ENCODE measurements at places on chromosomes 1 and 21.

GRCh38 chr1:89939059-89939570 is 55.8 kb upstream of the ZNF326 start:
- no peak for DNase-seq

GRCh38 chr1:168887381-168887780 is 158.4 kb upstream of the DPT start:
- no peak for DNase-seq

- no peak for DNase-seq
Observed at GRCh38 chr21:32413697-32414578, 1.4 kb downstream of the EVA1C start.

GRCh38 chr1:30028939-30029338 is 694.4 kb downstream of the MATN1 start:
- no peak for DNase-seq

DNA sequence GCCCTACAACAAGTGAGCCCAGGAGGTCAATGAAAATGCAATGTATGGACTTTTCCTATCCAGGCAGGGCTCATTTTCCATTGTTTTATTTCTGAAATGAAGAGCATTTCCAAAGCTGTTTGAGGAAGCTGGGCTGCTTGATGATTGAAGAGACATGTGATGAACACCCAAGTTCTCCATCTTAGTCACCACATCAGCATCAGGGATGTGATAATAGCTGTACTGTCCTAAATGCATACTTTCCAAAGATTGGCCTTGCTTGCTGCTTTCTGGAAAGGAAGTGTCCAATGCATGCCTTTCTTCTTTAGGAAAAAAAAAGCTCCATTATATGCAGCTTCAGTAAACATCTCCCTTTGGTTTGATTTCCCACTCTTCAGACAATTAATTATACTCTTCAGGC is 425.9 kb upstream of the RUNX1 start:
- no peak for DNase-seq

DNA sequence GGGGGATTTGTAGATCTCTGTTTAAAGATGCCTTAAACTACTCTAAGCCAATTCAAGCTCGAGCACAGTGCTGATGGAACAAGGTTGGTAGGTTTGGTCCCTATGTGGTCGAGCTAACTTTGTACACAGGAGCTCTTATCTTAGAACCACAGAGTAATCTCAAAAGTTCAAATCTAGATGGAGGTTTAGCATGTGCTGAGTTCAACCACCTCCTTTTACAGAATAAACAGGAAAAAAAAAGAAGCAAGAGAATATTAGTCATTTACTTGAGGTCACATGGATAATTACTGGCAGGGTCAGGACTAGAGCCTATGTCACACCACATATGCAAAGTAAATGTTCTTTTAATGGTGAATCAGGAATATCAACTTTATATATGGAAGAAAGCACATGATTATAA is 86.2 kb downstream of the DTL start:
- no peak for DNase-seq

DNA sequence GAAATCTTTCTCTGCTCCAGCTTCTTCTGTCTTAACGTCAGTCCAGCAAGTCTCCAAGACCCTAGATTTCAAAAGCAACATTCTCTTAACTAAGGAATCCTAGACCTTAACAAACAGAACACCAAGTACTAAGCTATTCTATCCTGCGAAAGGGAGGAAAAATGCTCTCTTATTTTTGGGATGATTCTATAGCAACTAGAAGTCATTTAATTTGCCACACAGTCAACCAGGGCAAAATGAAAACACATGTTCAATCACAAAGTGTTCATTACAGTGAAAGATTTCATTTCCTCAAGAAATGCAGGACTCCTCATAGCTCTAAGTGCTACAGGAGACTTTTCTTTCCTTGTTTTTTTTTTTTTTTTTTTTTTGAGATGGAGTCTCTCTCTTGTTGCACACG is 36.2 kb upstream of the DOCK7 start:
- DNase-seq, result no peak

GRCh38 chr1:211292411-211292810 is 33.2 kb downstream of the RCOR3 start:
- DNase-seq, result no peak

- DNase-seq, result no peak
Observed at GRCh38 chr21:41894922-41895557, 15.9 kb upstream of the PRDM15 start.

GRCh38 chr21:38223893-38224540 is 32.8 kb upstream of the KCNJ15 start:
- DNase-seq, result no peak

- DNase-seq, result no peak
Observed at GRCh38 chr1:236736761-236737160, 50.5 kb downstream of the ACTN2 start.

GRCh38 chr1:245860657-245861544 is 646.2 kb downstream of the SMYD3 start:
- no peak for DNase-seq

DNA sequence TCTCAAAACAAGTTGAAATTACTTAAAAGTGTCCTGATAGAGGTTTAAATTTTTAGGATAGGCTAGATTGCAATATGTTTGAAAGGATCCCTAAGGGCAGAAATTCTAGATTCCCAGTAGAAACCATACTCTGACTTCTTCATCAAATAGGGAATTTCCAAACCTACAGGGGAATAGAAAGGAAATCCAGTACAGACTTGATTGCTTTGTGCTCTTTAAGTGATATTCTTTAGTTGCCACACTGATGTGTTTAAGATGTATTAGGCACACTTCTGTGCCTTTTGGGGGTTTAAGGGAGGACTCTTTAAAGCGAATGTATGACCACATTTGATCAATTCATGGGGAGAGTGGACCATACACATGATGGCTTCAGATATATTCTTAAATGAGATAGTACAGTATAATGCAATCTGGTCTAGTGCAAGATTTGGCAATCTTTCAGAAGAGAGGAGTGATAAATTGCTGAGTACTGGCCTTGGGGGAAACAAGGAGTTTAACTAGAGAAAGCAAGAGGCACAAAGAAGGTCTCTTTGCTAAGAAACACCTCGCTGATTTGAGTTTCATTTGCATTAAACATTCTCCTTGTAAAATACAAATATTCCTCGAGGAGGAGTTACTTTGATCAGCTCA is 268.8 kb upstream of the NR5A2 start:
- no peak for DNase-seq

- DNase-seq, result no peak
Observed at GRCh38 chr1:171800342-171800741, 18.9 kb downstream of the METTL13 start.

DNA sequence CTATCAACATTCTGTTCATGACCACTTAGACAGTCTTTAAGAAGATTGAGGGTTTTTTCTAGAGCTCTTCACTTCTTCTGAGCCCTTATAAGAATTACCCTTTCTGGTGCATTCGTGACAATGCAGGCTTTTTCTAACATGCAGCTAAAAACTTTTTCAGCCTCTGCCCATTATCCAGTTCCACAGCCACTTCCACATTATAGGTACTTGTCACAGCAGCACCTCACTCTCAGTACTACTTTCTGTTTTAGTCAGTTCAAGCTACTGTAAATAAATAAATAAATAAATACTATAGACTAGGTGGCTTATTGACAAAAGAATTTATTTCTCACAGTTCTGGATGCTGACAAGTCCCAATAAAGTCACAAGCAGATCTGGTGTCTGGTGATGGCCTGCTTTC is 284.4 kb upstream of the PKN2 start:
- no peak for DNase-seq

GRCh38 chr1:155952505-155952890 is 11.1 kb downstream of the RXFP4 start:
- no peak for DNase-seq

DNA sequence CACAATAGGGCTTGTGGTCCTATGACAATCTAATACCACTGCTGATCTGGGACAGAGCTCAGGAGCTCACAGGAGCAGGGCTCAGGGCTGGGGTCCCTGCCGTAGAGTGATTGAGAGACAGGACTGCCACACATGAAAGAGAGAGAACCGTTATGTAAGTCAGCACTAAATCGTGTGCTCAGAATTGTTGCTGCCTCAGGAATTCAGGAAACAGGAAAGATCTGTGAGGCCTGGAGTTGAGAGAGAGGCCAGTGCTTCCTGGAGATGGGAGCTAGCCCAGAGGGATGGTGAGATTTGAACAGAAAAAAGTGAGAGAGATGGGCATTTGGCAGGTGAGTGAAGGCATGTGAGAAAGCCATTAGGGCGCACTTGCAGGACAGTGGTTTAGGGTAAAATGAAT is 17.5 kb upstream of the ACBD6 start:
- no peak for DNase-seq
